ENCODE measurements at places on chromosomes 2 and 18.

DNA sequence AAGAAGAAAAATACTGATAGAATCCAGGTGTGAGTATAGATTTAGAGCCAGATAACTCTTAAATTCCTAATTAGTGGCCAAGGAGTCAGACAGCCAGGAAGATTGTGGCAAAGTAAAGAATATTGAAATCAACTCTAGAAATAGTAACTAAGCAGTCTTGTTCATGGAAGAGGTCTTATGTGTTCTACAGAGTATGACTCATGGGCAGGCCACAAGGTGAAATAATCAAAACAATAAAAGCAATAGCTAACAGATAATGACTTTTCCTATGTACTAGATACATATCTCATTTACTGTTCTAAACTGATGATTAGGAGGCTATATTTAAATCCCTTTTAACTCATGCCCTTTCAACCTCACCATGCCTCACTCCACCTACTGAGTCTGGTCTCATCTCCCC, 227.4 kb upstream of the COL3A1 start:
- DNase-seq: peak; percentile 52

DNA sequence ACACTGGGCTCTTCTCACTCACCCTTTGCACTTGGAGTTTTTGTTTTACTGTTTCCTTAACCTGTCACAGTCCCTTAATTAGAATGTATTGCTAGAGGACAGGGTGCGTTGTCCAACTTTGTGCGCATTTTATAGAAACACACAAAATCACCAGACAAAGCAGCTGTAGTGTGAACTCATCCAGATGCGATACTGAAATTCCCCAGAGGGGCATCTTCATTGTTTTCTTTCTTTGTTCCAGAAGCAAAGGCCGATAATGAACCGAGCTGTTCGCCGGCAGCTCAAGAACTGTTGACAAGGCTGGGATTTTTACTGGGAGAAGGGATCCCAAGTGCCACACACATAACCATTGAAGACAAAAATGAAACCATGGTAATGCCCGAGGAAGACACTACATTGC, 137.6 kb downstream of the WDSUB1 start:
- DNase-seq: no peak

DNA sequence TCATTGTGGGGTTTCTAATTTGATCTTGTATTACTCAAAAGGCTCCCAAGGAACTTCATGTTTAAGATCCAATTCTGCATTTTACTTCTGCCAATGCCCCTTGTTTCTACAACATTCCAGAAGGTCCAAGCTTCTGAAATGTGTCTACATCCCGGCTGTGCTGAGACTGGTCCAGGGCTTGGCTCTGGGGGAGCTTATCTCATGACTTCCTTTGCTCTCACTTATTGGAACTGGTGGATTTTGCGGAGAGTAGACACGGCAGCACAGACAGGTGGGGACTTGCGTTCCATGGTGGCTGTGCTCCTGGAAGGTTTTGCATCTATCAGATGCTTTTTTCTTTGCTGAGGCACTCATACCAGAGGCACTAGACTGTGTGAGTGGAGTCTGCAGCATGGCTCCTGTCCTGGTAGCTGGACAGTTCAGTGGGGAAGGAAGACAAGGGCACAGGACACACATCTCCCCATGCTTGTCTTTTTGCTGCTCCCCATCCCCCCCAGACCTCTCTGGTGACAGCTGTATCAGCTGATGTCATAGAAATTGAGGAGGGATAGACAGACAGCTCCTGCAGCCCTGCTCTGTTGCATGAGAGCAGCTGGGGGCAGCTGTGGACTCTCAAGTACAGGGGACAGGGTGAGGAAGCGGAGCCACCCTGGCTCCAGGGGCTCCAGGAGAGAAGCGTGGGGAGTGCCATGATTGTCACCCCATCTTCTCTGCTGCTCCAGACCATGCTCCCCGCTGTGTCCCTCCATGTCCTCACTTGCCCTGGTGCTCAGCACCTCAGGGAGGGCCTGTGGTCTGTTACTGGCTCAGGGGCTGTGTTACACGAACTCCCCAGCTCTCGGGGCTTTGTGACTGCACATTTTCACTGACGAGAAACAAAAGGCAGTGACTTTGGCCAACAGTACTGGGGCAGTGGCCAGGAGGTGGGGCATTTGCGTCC, 46.0 kb downstream of the ACAA2 start:
- DNase-seq: no peak

DNA sequence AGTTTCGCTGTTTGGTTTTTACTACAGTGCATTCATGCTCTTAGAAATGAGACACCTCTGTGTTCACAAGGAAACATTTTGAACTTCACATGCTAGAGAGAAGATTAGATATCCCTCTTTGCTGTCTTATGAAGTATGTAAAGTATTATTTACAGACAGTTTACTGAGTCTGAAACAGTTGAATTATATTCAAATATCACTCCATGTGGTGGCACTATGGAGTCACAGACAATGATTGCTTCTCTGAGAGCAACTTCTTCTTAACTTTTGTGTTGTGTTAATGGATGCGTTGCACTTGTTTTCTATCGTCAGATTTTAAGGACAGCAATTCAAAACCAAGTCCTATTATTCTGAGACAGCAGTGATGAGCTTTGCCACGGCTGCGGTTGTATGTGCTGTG, 823.6 kb downstream of the GALR1 start:
- DNase-seq: no peak

DNA sequence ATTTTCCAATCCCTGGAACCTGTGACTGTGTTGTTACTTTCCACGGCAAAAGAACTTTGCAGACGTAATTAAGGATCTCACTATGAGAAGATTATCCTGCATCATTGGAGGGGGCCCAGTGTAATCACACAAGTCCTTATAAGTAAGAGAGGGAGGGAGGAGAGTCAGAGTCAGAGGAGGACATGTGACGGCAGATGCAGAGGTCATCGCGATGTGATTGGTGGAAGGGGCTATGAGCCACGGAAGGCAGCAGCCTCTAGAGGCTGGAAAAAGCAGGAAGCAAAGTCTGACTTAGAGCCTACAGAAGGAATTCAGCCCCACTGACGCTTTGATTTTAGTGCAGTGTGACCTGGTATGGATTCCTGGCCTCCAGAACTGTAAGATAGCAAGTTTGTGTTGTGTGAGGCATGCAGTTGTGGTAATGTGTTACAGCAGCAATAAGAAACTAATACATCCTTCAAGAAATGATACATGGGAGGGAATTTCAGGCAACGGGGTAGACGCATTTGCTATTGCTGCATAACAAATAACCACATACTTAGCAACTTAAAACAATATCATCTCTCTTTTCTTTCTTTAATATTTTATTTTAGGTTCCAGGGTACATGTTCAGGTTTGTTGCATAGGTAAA, 112.7 kb upstream of the SERPINE2 start:
- DNase-seq: no peak

GRCh38 chr18:69703461-69703860, 244.2 kb downstream of the CD226 start:
- no peak for DNase-seq

- DNase-seq: peak; percentile 49
These were observed 5.9 kb downstream of the LYPD1 start for GRCh38 chr2:132664096-132664495.

GRCh38 chr2:173402405-173402974, 47.8 kb downstream of the CDCA7 start:
- DNase-seq: peak; percentile 82

DNA sequence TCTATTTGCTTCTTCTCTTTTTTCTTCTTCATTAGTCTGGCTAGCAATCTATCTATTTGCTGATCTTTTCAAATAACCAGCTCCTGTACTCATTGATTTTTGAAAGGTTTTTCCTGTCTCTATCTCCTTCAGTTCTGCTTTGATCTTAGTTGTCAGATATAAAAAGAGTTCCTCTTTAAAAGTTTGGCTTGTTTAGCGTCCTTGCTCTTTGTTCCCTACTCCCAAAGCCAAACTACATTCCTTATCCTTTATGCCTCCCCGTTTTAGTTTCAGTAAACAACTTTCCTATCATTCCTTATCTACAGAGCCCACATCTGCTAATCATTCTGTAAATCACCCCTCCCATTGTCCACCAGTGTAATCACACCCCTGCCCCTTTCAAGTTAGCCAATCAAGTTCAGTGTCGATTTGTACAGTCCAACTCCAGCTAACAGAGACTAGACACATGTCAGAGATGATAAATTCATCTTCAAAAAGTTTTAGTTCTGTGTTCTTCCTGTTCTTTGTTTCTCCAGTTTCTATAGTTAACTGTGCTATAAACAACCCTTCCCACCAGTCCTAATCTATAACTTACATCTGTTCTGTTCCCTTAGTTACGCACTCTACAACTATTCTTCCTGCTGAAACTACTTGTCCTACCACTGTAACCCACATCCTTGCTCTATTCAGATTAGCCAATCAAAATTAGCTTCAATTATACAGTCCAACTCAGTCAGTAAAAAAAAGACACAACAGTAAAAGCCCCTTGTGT, 44.4 kb downstream of the TFPI start:
- no peak for DNase-seq

DNA sequence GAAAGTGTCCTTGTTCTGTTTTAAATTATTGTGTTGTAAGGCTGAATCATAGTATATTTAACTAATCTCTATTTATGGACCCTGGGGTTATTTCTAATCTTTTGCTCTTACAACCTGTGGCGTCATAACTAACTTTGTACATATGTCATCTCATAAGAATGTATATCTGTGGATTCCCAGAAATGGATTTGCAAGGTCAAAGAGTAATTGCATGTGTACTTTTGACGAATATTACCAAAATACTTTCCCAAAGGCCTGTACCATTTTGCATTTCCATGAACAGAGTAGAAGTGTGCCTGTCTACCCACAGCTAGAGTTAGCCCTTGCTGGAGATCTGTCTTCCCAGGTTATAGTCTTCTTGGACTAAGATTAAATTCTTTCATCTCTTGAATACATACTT, 42.8 kb downstream of the SEMA4F start:
- DNase-seq: no peak

- no peak for DNase-seq
These were observed 12.4 kb downstream of the ATOH8 start for GRCh38 chr2:85766229-85766628.

DNA sequence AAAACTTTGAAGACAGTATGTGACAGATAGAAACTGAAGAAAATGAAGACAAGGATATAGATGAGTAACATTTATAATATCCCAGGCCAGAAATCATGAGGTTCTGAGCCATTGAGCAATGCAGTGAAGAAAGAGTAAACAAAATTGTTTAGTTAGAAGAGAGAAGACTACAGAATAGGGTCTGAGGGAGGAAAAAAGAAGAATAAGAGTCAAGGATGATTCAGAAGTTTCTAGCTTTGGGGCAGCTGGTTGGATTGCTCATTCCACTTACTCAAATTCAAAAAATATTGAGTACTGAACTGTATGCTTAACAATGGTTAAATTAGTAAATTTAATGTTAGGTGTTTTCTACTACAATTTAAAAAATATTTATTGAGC, 155.0 kb upstream of the OTX1 start:
- no peak for DNase-seq

- no peak for DNase-seq
These were observed 5.7 kb downstream of the MAL start for GRCh38 chr2:95031076-95031725.

Data from astrocyte of the spinal cord (primary cell).